Stimulated activated CD4-positive, alpha-beta T cell treated with anti-CD3 and anti-CD28 coated beads, Interleukin-1b, Interleukin-23, amount 100 ng/mL, for 1 hour (primary cell): ENCODE measurements at places on chromosomes 2 and 18.

- no peak for DNase-seq
Measured at GRCh38 chr2:189658306-189659212, 2.7 kb upstream of the ASNSD1 start.

GRCh38 chr2:152223977-152224376 lies 48.4 kb upstream of the STAM2 start:
- no peak for DNase-seq

DNA sequence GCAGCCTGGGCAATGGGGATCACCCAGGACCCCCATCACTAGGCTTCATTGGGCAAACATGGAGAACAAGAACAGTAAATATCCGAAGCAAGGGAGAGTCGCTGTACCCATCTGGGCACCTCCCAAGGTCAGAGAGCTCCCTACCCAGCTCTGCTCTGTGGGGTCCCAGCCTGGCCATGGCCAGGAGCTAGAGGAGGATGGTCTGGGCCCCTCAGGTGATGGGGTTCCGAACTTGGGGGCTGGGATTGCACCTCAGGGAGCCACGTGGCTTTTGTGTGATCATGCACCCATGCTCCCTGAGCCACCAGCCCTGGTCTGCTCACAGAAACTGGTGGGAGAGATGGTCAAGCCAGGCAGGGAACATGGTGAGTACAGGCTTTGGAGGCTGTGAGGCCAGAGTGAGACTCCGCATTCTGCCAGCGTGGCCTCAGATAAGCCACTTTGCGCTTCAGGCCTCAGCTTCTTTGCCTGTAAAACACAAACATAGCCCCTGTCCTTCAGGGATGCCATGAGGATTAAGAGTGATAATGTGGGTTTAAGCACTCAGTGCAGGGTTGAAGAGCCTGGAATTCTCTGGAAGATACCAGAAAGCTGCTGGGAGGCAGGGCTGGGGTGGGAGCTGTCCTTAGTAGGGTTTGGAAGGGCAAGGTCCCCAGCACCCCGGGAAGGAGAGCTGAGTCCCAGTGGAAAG lies 3.0 kb upstream of the NMUR1 start:
- DNase-seq = no peak

DNA sequence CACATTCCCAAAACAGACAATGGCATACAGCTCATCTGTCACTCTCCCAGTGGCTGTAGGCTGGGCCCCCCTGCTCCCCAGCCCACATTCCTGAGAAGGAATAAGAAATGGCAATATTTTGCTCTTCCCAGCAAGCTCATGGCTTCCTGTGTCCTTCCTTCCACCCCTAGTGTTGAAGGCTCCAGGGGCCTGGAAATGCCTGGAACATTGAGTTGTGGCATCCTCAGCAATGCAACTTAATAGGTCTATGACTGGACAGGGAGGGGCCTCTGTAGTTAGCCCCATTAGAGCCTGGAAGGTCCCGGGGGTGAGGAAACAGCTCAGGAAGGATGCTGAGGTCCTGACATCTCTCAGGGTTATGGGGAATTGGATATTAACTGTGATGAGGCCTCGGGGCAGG lies 3.3 kb downstream of the KIF3C start:
- no peak for DNase-seq

GRCh38 chr2:127355407-127356008 lies 32.3 kb downstream of the MAP3K2 start:
- no peak for DNase-seq

GRCh38 chr2:207091176-207091575 lies 74.6 kb downstream of the KLF7 start:
- DNase-seq = no peak

GRCh38 chr2:127179766-127180165 lies 40.3 kb downstream of the CYP27C1 start:
- no peak for DNase-seq

- DNase-seq = no peak
Measured at GRCh38 chr2:150698016-150698661, 210.7 kb upstream of the RND3 start.

- no peak for DNase-seq
Measured at GRCh38 chr2:233007739-233008138, 5.3 kb downstream of the NGEF start.

GRCh38 chr18:45792506-45793263 lies 32.8 kb upstream of the SIGLEC15 start:
- DNase-seq = no peak

DNA sequence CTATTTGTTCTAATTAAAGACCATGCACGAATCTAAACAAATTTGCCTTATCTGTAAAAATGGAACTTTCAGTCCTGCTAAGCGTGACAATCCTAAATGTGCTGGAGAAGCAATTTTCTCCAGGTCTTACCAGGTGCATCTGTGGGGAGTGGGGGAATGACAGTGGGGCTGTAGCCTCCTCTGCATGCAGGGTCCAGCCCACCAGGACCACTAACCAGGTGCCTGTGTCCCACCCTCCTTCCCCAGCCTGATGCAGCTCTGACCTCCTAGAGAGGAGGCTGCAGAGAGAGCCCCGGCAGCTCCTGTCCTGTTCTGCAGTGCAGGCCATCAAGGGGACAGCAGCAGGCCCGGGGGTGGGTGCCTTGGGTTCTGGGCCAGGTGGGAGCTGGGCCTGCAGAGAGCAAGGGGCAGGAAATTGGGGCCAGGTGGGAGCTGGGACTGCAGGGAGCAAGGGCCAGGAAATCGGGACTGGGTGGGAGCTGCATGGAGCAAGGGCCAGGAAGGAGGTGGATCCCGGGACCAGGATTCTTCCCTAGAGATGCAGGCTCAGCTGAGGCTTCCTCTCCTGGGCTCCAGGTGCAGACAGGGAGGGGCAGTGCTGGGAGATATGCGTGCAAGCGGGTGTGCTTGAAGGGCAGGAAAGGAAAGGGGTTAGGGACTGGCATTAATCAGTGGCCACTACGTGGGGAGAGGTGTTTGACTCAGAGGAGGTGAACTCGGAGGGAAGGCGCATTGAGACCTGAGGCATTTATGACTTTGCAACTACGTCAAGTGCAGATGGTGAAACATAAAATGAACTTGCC lies 185.3 kb downstream of the ANKRD30B start:
- DNase-seq = no peak

DNA sequence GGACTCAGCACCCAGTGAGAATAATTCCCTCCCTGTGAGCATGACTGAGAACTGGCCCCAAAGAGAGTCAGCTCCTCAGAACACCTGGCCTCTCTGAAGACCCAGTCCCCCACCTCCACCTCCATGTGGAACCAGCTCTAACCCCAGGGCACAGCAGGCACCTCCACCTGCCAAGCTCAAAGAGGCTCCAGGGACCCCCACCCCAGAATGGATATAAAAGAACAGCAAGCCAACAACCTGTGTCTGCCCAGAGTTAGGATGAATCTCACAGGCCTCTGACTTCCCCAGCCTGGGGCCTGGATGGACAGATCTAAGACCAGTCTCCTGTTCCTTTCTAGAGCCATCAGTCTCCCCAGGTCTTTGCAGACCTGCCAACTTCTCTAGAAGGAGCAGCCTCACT lies 498.5 kb downstream of the EIPR1 start:
- no peak for DNase-seq

DNA sequence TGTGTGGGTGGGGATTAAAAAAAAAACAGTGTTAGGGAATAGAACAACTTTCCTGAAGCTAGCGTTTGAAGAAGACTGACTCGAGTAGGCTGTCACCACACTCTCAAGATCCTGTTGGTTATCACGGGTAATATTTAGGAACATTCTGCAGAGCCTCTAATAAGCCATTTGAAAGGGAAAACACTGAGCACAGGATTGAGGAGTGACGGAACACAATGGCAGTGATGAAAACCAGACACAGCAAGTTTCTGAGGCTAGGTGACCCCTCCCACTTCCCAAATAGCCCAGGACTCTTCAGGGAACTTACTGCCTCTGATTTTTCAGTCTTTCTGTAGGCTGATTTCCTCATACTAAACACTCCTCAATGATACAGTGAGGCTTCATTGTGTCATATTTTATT lies 88.2 kb upstream of the TMEM200C start:
- DNase-seq = no peak

DNA sequence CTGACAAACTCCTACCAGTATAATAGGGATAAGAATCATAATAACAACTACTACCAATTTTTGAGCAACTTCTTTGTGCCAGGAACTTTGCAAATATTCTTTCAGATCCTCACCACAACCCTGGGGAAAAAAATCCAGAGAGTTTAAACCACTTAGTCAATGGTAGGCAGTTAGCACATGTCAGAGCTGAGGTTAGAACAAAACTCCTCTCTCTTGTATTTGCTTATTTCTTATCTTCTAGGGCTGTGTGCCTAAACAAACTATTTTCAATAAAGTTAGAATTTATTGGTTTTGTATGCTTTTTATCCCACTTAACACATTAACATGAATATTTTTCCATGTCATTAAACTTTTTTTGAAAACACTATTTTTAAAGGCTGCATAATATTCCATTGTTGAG lies 127.1 kb downstream of the BCL11A start:
- DNase-seq = no peak

DNA sequence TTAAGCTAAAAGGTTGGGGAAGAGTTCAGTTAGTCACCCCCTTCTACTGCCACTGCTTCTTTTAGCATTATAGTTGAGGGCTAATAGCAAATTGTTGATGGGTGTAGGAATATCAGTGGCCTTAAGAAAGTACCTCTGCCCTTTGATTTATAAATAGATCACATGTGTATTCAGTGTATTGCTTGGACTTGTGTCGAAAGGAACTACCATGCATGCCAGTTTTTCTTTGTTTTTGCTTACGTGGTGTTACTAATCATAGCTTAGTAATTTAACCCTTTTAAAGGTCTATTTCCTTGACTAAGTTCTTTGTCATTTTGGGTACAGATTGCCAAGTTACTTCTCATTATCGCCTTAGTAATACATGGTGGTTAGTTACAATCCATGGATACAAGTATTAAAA lies 85.6 kb downstream of the MIB1 start:
- no peak for DNase-seq

GRCh38 chr2:23036629-23037028 lies 348.4 kb upstream of the KLHL29 start:
- DNase-seq = no peak

- no peak for DNase-seq
Measured at GRCh38 chr18:79848579-79849327, 51.0 kb downstream of the KCNG2 start.

- no peak for DNase-seq
Measured at GRCh38 chr2:48527226-48527885, 2.6 kb upstream of the STON1 start.

- no peak for DNase-seq
Measured at GRCh38 chr18:79856119-79857007, 58.6 kb downstream of the KCNG2 start.

DNA sequence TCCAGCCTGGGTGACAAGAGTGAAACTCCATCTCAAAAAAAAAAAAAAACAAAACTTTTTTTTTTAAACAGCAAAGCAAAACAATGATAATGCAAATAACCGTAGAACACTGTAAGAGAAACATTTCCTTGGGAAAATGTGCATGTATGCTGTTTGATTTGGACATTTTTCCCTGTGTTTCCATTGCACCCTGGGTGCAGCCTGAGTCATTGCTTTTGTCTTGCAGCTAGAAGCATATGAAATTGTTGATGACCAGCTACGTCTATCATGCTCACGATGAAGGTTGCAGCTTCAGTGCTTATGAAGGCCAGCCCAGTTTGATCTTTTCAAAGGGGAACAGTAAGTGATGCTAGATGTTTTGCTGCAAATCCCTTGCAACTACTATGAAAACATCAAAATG lies 41.5 kb downstream of the MOGAT1 start:
- DNase-seq = no peak

DNA sequence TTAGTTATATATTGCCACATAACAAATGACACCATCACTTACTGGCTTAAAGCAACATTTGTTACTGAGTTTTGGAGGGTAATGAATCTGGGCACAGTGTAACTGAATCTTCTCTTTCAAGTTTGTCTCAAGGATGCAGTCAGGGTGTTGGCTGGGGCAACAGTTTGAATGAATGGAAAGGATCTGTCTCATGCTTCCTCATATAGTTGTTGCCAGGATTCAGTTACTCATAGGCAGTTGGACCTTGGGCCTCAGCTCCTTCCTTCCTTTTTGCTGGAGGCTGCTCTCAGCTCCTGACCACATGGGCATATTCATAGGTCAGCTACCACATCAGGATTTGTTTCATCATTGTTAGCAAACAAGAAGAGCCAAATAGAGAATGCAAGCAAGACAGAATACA lies 466.1 kb upstream of the MC4R start:
- no peak for DNase-seq

DNA sequence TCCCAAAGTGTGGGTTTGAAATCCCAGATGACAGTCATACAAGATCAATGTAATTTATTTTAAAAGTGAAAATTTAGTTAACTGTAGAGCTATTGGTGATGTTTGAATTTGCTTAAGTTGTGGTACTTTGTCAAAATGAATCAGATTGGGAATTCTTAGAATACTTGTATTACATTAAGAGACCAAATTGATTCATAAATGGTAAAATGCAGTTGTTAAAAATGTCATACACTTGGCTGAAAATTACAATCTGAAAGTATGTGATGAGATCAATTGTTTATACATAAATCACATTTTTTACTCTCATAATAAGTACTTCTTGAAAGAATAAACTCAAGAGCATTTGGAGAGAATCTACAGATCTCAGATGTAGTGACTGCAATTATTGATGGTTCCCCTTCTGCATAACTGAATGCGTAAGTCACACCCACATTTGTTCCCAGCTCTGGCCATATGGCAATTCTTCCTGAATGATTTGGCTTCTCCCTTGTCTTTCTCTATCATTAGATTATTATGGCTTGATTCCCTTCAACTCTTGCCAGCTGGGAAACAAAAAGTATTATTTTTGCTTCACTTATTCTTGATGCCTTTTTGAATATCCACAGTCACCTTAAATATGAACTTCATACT lies 558.5 kb downstream of the CPS1 start:
- no peak for DNase-seq

GRCh38 chr2:150052457-150052856 lies 435.0 kb downstream of the RND3 start:
- DNase-seq = no peak

DNA sequence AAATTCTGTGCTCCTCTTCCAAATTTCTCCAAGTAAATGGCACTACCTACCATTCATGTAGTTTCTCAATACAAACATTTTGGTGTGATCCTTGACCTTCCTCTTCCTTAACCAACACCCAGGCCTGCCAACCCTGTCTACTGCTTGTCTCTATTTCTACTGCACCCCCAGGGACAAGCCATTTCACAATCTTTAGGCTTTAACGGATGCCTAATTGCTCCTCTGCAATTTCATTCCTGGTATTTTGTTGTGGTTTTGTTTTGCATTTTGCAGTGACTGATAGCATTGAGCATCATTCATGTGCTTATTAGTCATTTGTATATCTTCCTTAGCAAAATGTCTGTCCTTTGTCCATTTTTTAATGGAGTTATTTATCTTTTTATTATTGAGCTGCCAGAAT lies 10.0 kb downstream of the FAP start:
- DNase-seq = no peak

GRCh38 chr2:230798769-230799399 lies 65.9 kb upstream of the ITM2C start:
- no peak for DNase-seq
